Eye (tissue), 1 donor: ENCODE measurements at places on chromosomes 1 and 21.

DNA sequence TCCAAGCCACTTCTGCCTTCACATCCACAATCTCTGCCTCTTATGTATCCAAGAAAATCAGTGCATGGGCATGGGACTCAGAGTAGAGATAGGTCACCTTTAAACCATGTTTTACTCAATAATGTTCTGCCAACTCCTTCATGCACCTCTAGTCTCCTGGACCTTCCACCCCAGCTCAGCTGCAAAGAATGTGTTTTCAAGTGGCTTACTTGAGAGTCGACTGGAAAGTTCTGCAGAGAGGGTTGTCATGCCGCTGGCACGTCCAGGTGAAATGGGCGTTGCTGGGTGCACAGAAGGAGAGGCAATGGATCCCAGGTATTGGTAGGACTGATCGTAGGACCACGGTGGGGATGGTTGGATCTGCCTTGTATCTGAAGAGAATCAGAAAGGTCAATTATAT is 130.3 kb downstream of the CLIC6 start:
- DNase-seq, result no peak

- DNase-seq, result no peak
Observed at GRCh38 chr1:186740324-186740723, 60.1 kb upstream of the PTGS2 start.

GRCh38 chr21:43894206-43894577 is 29.2 kb downstream of the AGPAT3 start:
- DNase-seq, result no peak

- peak; percentile 49 for DNase-seq
Observed at GRCh38 chr1:18926315-18927081, 24.1 kb upstream of the ALDH4A1 start.

- no peak for DNase-seq
Observed at GRCh38 chr1:219548386-219548785, 64.5 kb downstream of the ZC3H11B start.

DNA sequence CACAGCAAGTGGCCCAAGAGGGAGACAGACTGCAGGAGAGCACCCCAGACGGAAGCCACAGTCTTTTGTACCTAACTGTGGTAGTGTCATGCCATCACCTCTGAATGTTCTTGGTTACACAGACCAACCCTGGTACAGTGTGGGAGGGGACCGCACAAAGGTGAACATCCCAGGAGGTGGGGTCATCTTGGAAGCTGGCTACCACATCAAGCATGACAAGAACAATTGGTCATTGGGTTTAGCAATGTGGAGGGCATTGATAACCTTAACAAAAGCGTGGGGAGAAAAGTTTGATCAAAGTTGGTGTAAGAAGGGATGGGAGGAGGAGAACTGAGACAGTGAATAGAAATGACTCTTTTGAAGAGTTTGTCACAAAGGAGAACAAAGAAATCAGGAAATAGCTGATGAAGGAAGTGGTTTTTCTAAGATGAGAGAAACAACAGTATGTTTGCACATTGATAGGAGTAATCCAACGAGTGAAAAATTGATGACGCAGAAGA is 87.1 kb upstream of the CACNA1E start:
- DNase-seq, result no peak

GRCh38 chr1:177820213-177820612 is 149.6 kb downstream of the SEC16B start:
- no peak for DNase-seq

- DNase-seq, result no peak
Observed at GRCh38 chr1:39657402-39657801, 14.5 kb downstream of the NT5C1A start.

GRCh38 chr1:185144233-185144632 is 12.5 kb downstream of the TRMT1L start:
- no peak for DNase-seq

DNA sequence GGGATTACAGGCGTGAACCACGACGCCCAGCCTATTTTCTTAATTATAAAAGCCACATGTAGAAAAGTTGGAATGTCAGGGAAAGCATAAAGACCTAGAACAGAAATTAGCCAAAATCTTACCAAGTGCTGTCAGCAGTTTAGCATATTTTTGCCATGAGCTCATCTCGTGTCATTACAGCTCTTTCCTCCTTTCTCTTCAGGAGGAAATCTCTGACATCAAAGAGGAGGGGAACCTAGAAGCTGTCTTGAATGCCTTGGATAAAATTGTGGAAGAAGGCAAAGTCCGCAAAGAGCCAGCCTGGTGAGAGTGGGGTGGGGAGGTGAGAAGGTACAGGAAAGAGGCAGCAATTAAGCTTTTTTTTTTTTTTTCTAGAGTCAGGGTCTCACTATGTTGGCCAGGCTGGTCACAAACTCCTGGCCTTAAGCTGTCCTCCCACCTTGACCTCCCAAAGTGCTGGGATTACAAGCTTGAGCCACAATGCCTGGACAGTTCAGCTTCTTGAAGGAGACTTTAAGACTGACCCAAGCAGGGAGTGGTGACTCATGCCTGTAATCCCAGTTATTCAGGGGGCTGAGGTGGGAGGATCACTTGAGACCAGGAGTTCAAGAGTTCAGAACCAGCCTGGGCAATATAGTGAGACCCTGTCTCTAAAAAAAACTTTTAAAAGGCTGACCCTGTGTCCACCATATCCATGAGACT is 8.4 kb upstream of the BGLAP start:
- no peak for DNase-seq

GRCh38 chr1:89104687-89105086 is 21.2 kb downstream of the GBP2 start:
- DNase-seq, result no peak

GRCh38 chr1:47995306-47996050 is 1.7 kb downstream of the TRABD2B start:
- no peak for DNase-seq
